ENCODE measurements at places on chromosomes 13 and 19.
A peak's percentile ranks its signal among the peaks of the same experiment; 100 is the strongest.

DNA sequence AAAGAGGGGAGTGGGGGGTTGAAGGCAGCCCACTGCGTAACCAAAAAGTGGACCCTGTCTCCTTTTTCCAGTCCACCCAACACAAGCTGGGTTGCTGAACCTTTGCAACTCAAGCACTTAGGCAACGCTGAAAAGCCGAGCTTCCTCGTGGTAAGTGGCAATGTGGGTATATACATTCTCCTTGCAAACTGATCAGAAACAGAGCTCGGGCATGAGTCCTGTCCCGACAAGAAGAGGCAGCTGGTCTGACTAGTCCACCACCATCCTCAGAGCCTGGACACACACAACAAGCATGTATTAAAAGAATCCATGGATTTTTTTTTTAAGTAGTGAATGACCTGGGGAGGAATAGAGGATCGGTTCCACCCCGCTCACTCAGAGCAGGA, 240.6 kb upstream of the ZNF507 start:
- no peak for DNase-seq

- no peak for DNase-seq
These were observed 189.0 kb upstream of the SOX1 start for GRCh38 chr13:111877906-111878305.

- DNase-seq, result no peak
These were observed 16.1 kb upstream of the MCF2L start for GRCh38 chr13:112952759-112953551.

- no peak for DNase-seq
These were observed 14.8 kb downstream of the SMIM24 start for GRCh38 chr19:3465552-3465951.

GRCh38 chr19:15287496-15287895, 44.8 kb downstream of the BRD4 start:
- DNase-seq, result no peak

DNA sequence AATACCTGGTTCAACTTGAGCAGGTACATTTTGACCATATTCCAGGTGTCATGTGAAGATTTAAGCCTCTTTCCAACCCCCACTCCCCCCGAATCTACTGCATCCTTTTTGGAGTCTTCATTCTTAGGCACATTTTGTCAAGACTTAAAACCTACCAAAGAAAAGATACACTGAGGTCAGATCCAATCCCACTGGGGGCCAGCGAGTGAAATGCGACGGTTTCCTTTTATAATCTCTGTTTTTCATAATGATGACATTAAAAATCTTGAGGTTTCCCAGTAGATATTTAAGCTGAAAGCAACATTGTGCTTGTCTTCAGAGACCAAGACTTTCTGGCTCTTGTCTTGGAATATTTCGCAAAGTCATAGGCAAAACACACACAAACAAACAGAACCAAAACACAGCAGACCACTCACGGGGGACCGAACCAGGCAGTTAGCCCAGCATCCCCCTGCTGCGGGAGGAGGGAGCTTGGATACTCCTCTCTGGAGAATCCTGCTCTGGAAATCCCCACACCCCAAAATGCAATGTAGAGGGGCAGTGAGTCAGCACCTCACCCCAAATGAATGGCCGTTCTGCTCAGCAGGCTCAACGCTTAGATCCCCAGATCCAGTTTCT, 506 bp upstream of the GAS6 start:
- DNase-seq, result no peak

DNA sequence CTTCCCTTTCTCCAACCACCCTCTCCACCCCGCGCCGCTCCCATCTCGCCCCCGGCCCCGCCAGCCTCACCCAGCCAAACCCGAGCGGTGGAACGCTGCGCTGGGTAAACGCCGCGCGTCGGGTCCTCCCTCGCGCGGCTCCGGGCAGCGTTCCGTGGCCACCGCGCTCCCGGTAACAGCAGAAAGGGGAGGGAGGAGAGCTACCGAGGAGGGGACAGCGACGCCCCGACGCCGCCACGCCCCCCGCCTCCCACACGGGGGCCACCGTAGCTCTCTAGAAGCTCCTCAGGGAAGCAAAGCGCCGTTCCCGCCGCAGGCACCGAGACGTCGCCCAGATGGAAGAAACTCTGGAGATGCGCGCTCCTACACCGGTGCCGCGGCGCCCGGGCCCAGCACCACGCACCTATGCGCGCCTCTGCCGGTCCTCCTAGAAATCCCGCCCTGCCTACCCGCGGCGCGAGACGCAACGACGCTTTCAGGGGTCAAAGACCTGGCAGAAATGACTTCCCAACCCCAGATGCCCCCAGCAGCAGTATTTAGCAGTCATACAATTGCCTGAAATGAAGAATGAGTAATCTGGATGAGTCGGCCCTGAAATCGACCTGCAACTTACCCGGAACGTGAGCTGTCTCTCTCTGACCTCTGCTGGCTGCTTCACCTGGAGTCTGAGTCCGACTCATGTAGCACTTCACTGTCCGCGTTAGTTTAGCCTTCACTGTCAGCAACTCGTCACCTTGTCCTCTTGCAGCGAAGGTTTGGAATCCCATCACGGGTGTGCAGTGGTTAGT, at the start of gene RUBCNL:
Gene RUBCNL, minus strand, starts transcription at position 189 of the 788 bp plus-strand sequence. CDS start 14,777 bp downstream, outside the sequence.
- no peak for DNase-seq

DNA sequence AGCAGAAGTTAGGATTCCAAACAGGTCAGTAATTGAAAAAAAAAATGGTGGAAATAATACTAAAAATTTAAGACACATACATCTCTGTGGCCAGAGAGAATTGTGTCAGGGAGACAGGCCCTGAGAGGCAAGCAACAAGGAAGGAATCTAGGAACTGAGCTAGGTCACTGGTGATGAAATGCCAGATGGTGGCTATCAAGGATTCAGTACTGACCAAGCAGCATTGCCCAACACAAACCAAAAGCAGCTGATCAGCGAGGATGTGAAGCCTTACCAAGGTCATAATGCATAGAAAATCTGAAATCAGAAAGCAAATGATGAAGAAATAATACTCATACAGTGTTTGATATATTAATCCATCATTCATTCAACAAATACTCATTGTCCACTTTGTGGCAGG, 905.0 kb downstream of the GPC5 start:
- DNase-seq, result no peak

- no peak for DNase-seq
These were observed 187.2 kb downstream of the KCNRG start for GRCh38 chr13:50202485-50202884.

DNA sequence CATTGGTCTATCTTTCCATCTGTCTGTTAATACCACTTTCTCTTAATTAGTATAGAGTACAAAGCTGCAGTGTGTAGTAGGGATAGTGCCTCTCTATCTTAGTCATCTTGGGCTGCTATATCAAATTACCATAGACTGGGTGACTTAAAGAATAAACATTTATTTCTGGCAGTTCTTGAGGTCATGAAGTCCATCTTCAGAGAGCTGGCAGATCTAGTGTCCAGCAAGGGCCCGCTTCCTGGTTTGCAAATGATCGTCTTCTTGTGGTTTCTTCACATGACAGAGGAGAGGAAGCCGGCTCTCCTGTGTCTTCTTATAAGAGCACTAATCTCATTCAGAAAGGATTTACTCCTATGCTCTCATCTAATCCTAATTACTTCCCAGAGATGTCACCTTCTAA, 6.1 kb downstream of the ZNF700 start:
- DNase-seq, result no peak

- no peak for DNase-seq
These were observed 2.8 kb downstream of the TBC1D17 start for GRCh38 chr19:49880162-49880869.

DNA sequence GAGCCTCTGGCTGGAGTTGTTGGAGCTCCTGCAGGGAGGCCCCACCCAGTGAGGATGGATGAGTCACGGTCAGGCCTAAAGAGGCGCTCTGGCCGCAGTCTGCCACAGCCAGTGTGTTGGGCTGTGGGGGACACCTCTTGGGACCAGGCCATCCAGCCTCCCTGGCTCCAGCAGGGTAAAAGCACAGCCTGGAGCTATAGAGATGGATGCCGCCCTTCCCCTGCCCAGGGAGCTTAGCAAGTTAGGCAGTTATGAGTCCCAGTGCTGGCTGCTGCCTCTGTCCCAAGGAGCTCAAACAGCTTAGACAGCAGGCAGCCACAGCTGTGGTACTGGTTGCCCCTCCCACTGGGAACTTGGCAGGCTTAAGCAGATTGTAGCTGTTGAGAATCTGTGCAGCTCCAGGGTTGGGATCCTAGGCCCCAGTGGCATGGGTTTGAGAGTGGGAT, 100.9 kb downstream of the NDFIP2 start:
- DNase-seq, result peak; percentile 40

GRCh38 chr19:47240996-47241918, 10.3 kb upstream of the BBC3 start:
- DNase-seq, result peak; percentile 81

- DNase-seq, result no peak
These were observed 55.0 kb upstream of the TM9SF2 start for GRCh38 chr13:99446242-99446641.

GRCh38 chr13:68667863-68668262, 1437.7 kb upstream of the PCDH9 start:
- no peak for DNase-seq

GRCh38 chr13:100657881-100658315, 16.7 kb downstream of the TMTC4 start:
- no peak for DNase-seq

GRCh38 chr13:102227741-102228140, 174.1 kb downstream of the FGF14 start:
- DNase-seq, result no peak

DNA sequence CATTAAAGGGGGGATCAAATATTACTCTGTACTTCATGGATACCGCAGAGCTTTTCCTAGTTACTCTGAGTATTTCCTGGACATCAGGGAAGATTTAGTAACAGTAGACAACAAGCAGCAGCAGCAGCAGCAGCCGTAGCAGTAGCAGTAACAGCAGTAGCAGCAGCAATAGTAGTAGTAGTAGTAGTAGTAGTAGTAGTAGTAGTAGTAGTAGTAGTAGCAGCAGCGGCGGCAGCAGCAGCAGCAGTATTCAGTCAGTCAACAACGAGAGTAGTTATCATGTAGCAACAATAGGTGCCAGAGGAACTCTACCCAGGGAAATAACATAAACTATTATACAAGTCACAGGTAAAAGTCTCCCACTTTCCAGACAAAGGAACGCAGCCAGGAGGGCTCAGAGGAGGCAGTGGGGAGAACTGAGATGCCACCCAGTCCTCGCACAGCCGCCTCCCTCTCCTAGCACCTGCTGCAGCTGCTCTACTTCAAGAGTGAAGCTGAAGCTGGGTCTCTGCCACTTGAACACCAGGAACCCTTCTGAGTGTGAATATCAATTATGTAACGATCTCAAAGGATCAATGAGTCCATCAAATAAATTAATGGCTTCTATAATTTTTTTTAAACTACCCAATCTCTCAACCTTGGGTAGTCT, 1.3 kb upstream of the DOCK9 start:
- no peak for DNase-seq

DNA sequence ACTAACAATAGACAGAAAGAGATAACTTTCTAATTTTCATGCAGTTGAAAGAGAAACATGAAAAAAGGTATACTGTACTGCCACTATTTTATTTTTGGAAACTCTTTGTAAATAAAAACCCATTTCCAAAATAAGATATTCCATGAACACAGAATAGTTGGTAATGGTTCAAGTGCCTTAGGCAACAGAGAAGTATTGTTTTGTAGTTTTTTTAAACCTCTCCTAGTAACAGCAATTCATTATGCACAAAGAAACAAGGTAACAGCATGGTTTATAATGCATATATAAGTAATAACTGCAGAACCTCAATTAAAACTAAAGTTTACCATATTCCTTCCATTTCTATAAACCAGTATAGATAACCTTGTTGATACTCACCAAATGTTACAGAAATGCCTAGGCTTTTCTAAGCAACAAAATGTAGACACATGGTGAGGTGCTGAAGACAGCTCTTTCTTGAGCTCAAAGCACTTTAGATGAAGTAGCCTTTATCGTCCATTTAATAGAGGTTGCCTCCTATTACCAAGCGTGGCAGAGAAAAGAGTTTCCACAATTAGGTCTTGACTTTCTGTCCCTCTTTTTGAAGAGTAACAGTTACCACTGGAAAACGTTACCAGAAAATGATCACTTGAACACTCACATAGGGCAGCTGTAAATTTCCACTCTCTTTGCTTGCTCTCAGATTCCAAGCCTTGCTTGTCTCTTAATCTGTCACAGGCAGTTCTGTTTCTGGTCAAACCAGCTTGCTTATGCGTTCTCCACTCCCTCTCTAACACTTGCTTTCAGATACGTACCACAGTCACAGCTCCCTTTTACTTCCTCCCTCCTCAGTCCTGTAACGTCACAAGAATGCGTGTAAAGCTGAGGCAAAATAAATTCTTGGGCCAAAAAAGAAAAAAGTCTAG, 42.9 kb downstream of the CAB39L start:
- peak; percentile 45 for DNase-seq

- DNase-seq, result no peak
These were observed at the start of gene ARHGEF7 for GRCh38 chr13:111115061-111115964. Gene ARHGEF7 (plus strand): TSS chr13:111115310. CDS start chr13:111115527, 217 bp downstream.

DNA sequence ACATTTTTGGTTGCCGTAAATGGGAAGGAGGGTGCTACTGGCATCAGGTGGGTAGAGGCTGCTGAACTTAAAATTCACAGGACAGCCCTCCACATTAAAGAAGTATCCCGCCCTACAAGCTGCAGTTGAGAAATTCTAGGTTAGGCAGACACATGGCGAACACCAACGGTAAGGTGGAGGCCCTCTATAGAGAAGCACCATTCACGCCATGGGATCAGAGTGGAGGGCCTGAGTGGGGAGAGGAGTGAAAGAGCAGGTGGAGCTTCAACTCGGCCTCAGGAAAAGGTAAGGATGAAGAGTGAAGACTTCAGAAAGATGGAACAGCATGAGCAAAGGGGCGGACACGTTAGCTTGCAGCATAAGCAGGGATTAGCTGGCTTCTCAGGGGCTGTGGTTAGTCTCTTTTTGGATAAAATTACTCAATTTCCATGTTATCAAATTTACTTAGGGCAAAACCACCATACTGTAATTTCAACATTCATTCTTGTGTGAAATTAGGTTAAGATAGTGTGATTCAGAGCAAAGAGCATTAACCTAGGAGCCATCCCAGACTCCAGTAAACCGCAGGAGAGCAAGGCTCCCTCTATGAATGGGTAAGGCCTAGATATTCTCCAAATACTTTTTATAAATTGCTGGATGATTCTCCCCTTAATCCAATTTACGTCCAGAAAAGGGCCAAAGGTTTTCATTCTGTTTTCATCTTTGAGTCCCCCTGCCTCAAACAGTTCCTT, 1.2 kb downstream of the EEF1AKMT1 start:
- no peak for DNase-seq

DNA sequence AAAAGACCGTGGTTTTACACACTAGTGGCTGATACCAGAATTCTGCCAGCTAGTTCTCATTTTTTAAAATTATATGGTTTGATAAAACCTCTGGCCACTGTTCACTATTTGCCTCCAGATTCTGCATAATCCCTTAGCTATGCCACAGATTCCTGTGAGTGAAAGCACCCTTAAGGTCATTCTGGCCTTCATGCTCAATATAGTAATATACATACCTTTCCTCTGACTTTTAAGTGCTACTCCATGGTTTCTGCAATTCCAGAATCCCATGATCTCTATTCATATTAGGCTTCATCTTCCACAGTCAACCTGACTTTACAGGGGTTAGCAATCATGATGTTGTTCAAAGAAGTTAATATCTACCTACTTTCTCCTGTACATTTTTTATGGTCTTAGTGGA, 274.1 kb upstream of the EDNRB start:
- no peak for DNase-seq

- no peak for DNase-seq
These were observed 314.5 kb downstream of the KLF12 start for GRCh38 chr13:73819711-73820110.

GRCh38 chr13:103031332-103031873, 34.8 kb downstream of the SLC10A2 start:
- peak; percentile 67 for DNase-seq
